ENCODE measurements at places on chromosomes 3 and 15. TPM values are rescaled to one million over a fixed set of nuclear protein-coding genes. Genes with fewer than 3 reads are reported as not detected.

- DNase-seq, result no peak
Measured at GRCh38 chr3:8538913-8539312, 37.3 kb downstream of the LMCD1 start.

DNA sequence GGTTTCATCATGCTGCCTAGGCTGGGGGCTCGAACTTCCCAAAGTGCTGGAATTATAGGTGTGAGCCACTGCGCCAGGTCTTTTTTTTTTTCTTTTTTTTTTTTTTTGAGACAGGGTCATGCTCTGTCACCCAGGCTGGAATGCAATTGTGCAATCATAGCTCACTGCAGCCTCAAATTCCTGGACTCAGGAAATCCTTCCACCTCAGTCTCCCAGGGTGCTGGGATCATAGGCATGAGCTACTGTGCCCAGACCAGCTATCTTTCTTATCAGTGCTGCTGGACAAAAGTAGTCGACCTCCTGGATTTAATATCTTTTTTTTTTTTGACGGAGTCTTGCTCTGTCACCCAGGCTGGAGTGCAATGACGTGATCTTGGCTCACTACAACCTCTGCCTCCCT, 60.8 kb downstream of the TFDP2 start:
- DNase-seq, result no peak

The HHLA2 gene
- total RNA-seq, result not detected

The PLA2G4D gene
- not detected for total RNA-seq

- no peak for DNase-seq
Measured at GRCh38 chr3:46135475-46135874, 72.6 kb downstream of the CCR1 start.

DNA sequence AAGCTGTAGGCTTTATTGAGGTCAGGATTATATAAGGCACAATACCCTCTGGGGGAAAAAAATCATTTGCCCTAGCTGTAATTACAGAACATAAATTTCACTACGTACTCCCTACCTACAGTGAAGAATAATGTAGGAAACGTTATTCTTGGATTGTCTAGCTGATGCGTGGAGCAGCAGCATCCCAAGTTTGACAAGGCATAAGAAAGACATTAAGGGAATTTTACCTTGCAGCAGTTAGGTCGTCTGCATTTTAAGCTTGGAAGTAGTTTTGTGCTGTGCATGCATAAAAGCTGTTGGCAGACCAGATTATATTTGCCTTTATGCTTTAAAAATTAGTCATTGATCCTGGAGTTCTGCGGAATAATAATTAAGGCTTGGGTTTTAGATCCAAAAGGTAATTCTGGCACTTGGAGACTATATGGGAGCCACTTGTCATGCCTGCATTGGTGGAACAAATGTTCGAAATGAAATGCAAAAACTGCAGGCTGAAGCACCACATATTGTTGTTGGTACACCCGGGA, 2.2 kb downstream of the EIF4A2 start:
- DNase-seq, result no peak

The PLSCR4 gene
- 13.8 TPM for total RNA-seq

- no peak for DNase-seq
Measured at GRCh38 chr3:72451841-72452240, 396.4 kb downstream of the SHQ1 start.

The SAMMSON gene
- total RNA-seq, result not detected

DNA sequence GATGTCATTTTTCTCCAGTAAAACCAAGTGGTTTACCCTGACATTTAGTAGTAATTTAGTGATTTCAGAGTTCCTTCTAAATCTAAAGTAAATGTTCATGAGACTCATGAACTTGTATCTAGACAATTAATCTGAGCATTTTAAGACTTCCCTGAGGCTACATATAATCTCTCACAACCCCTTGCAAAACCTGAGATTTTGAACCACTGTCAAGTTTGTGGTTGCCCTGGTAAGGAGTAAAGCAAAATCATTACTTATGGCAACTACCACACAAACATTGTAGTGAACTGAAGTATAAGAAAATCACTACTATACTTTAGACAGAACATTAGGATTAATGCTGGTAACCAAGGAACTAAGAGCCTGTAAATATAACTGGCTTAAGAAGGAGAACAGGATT, 370.2 kb downstream of the TIGIT start:
- no peak for DNase-seq

The ACOX2 gene
- total RNA-seq, result 41.4 TPM

GRCh38 chr3:105611304-105612192, 244.8 kb downstream of the ALCAM start:
- no peak for DNase-seq

- no peak for DNase-seq
Measured at GRCh38 chr3:50316657-50317242, 5.8 kb downstream of the HYAL2 start.

The GNAT1 gene
- total RNA-seq, result not detected

The SLC28A1 gene
- 0.50 TPM for total RNA-seq

GRCh38 chr3:195177422-195178123, 93.4 kb downstream of the XXYLT1 start:
- no peak for DNase-seq

DNA sequence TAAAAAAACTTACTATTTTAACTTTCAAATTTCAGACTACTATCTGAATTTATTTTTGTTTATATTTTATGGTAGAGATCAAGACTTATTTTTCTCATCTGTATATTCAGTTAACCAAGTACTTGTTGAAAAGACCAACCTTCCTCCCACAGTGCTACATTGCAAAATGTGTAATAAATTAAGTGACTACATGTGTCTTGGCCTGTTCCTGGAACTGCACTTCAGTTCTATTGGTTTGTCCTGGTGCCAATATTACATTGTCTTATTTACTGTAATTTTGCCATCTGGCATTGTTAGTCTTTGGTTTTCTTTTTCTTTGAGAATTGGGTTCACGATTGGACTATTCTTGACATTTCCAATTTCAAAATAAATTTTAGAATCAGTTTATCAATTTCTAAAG, 138.4 kb upstream of the KCNMB2 start:
- no peak for DNase-seq

DNA sequence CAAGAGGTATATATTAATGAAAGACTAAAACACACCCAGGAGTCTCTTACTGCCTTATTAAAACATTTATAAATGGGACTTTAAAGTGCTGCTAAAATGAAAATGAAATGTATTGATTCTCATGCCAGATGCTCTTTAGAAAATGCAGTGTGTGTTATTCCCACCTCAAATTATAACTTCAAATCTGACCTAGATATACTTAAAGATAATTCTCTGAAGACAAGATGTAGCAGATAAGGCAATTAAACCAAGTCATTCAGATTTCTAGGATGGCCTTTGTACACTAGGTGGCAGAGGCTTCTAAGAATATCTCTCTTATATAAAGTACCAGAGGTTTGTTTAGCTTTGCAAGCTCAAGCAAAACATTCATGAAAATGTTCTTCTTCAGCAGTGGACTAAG, 26.9 kb upstream of the GOLGA8B start:
- DNase-seq, result no peak

DNA sequence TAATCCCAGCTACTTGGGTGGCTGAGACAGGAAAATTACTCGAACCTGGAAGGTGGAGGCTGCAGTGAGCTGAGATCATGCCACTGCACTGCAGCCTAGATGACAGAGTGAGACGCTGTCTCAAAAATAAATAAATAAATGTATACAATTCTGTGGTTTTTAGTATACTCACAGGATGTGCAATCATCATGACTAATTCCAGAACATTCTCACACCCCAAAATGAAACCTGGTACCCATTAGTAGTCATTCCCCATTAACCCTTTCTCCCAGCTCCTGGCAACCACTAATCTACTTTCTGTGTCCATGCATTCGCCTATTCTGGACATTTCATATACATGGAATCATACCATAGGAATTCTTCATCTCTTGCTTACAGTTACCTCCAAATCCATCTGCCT, 44.5 kb downstream of the LRRFIP2 start:
- no peak for DNase-seq
